ENCODE measurements at places on chromosomes 5 and 9.

DNA sequence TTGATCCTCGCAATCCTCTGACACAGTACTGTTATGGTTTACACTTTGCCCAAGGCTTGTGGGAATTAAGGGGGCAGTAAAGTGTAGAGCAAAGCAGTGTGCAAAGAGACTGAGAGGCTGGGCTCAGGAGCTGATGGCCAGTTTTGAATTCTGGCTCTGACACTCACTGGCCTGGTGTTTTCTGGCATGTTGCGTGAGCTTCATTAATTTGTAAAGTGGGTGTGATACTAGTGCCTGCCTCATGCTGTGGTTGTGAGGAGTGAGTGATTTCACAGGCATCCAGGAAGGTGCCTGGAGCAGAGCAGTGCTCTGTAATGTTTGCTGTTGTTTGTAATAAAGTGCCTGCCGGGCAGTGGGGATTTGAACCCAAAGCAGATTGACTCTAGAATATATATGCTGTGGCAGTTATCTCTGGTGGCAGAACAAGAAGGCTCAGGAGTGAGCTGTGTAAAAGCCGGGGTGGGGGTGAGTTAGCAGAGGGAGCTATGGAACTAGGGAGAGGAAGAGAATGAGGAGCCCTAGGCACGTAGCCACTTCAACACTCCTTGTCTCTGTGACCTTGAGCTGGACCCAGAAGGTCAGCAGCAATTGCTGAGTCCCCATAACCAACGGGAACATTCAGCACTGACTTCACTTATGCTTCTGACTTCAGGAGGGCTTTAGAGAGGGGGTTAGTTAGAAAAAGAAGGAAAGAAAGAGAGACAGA is 108.5 kb downstream of the DOCK2 start:
- no peak overlapping the region for H3K27ac ChIP-seq
- H3K27me3 ChIP-seq = no peaks in the 10 kb centered on the region
- no peaks in the 10 kb centered on the region for H3K4me1 ChIP-seq
- H3K4me3 ChIP-seq = no peak overlapping the region
- no peak for DNase-seq
- no peaks in the 10 kb centered on the region for H3K36me3 ChIP-seq

GRCh38 chr5:171978519-171978918 is 27.9 kb downstream of the FBXW11 start:
- DNase-seq = no peak
- no peaks in the 10 kb centered on the region for H3K36me3 ChIP-seq
- no peak overlapping the region for H3K27ac ChIP-seq
- peaks cover 15% of the 10 kb centered on the region for H3K4me1 ChIP-seq

- H3K4me1 ChIP-seq = peaks cover 52% of the 10 kb centered on the region
- H3K36me3 ChIP-seq = no peaks in the 10 kb centered on the region
- DNase-seq = no peak
- no peaks in the 10 kb centered on the region for H3K27me3 ChIP-seq
- H3K4me3 ChIP-seq = no peak overlapping the region
Observed at GRCh38 chr5:149938791-149939358, 5.7 kb downstream of the PDE6A start.

GRCh38 chr5:4580772-4581171 is 559.4 kb upstream of the ADAMTS16 start:
- no peaks in the 10 kb centered on the region for H3K36me3 ChIP-seq
- H3K27ac ChIP-seq = no peak overlapping the region
- H3K4me1 ChIP-seq = peaks cover 5% of the 10 kb centered on the region
- H3K27me3 ChIP-seq = no peaks in the 10 kb centered on the region
- no peak for DNase-seq

DNA sequence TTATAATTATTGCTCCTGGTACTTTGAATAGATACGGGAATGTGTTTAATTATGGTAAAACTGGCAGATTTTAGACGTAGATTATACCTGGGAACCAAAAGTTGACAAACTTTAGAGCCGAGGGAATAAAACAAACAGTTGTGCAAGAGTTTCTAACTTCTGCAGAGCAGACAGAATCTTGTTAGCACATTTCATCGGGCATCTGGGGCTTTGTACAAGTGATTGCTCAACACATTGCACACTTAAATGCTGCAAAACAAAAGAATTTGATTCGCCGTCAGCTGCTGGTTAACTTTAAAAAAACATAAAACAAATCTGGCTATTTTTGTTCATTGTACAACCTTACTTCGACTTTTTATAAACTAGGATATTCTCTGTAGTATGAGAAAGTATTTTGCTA is 398.1 kb downstream of the MAN2A1 start:
- H3K36me3 ChIP-seq = no peaks in the 10 kb centered on the region
- no peak for DNase-seq
- H3K27ac ChIP-seq = no peak overlapping the region
- H3K4me1 ChIP-seq = peaks cover 9% of the 10 kb centered on the region

DNA sequence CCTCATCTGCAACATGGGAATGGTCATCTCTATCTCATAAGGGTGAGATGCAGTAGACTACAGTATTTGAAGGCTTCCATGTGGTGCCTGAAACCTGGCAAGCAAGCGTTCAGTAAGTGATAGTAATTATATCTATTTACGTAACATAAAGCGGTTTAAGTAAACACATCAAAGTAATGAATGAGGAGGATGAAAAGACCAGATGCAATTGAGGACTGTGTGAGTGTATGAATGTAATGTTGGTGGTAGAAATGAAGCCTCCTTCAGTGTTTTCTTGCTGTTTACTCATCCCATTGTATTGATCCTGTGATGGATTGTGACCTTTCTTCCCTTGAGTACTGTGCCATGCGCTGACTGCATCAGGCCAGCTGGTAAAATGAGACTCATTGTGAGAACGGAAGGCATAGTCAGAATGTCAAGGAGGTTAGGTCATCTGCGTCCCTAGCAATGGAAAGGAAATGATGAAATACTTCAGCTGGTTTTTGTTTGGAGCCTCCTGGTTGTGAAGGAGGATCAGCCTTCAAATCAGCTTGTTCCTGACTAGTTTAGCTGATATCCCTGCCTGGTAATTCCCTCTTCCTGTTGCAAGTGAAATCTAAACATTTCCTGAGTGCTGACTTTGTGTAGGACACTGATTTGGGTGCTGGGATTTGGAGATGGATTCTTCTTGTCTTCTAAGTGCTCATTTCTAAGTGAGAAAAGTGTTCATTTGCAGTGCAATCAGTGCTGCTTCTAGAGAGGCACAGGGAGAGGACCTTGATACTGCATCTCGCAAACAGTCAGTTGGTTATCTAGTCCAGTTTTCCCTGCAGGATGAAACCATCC is 35.6 kb downstream of the TNFSF8 start:
- no peaks in the 10 kb centered on the region for H3K27me3 ChIP-seq
- H3K36me3 ChIP-seq = no peaks in the 10 kb centered on the region
- peaks cover 26% of the 10 kb centered on the region for H3K4me1 ChIP-seq
- no peak overlapping the region for H3K4me3 ChIP-seq

DNA sequence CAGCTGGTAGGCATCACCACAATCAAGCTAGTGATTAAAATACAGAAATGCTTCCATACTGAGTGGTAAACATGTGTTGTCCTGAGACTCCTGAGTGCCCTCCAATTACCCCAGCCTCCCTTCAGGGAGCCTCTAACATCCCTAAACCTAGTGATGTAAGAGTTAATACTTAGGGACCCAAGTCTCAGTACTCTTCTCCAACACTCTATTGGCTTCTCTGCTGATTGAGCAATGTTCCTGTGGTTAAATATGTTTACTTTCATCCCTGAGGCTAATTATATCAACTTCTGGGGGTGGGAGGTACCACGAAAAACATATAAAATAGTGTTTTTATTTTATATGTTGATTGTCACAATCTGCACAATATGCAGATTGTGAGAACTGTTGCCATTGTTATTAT is 5.0 kb downstream of the GRXCR2 start:
- no peaks in the 10 kb centered on the region for H3K27me3 ChIP-seq
- H3K27ac ChIP-seq = no peak overlapping the region
- H3K4me1 ChIP-seq = no peaks in the 10 kb centered on the region
- H3K4me3 ChIP-seq = no peak overlapping the region

- H3K36me3 ChIP-seq = no peaks in the 10 kb centered on the region
- H3K27me3 ChIP-seq = no peaks in the 10 kb centered on the region
- H3K4me1 ChIP-seq = peaks cover 43% of the 10 kb centered on the region
- peak overlapping the region; percentile 93 for H3K27ac ChIP-seq
- peak; percentile 28 for DNase-seq
- H3K4me3 ChIP-seq = peak overlapping the region; percentile 82
Observed at GRCh38 chr9:130835441-130836298, 616 bp downstream of the ABL1 start.

DNA sequence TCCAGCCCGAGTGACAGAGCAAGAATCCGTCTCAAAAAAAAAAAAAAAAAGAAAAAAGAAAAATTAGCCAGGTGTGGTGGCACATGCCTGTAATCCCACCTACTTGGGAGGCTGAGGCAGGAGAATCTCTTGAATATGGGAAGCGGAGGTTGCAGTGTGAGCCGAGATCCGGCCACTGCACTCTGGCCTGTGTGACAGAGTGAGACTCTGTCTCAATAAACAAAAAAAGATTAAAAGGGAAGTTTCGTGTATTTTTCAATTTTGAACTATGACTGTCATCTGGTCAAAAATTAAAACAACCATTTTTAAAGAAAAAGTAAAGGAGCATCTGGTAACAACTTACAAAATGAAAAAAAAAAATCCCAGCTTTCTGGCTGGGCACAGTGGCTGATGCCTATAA is 36.3 kb upstream of the PLIN2 start:
- no peaks in the 10 kb centered on the region for H3K36me3 ChIP-seq
- peaks cover 15% of the 10 kb centered on the region for H3K4me1 ChIP-seq
- H3K27ac ChIP-seq = no peak overlapping the region
- H3K4me3 ChIP-seq = no peak overlapping the region
- DNase-seq = no peak

- H3K36me3 ChIP-seq = no peaks in the 10 kb centered on the region
- peaks cover 31% of the 10 kb centered on the region for H3K4me1 ChIP-seq
- no peak overlapping the region for H3K4me3 ChIP-seq
- no peak overlapping the region for H3K27ac ChIP-seq
Observed at GRCh38 chr5:131630963-131631350, 4.1 kb downstream of the RAPGEF6 start.

DNA sequence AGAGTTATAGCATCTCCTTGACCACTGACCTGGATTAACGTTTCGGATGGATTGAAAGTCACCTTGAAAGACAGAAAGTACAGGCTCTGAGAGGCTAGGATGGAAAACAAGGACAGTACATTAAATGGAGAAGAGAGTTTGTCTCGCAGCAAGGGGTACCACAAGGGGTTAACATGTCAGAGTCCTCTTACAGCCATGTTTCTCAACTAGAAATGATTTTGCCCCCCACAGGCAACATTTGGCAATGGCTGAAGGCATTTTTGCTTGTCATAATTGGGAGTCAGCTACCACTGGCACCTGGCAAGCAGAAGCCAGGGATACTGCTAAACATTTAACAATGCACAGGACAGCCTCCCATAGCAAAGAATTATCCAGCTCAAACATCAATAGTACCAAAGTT is 90.8 kb upstream of the EQTN start:
- no peak for DNase-seq
- no peak overlapping the region for H3K27ac ChIP-seq
- peaks cover 49% of the 10 kb centered on the region for H3K4me1 ChIP-seq

GRCh38 chr9:94950579-94951323 is 224.3 kb downstream of the AOPEP start:
- no peak overlapping the region for H3K4me3 ChIP-seq
- no peak for DNase-seq
- no peaks in the 10 kb centered on the region for H3K27me3 ChIP-seq
- H3K36me3 ChIP-seq = no peaks in the 10 kb centered on the region
- no peak overlapping the region for H3K27ac ChIP-seq

GRCh38 chr5:149817539-149818060 is 87.5 kb downstream of the PPARGC1B start:
- DNase-seq = no peak
- H3K36me3 ChIP-seq = no peaks in the 10 kb centered on the region
- H3K4me1 ChIP-seq = peaks cover 13% of the 10 kb centered on the region
- H3K4me3 ChIP-seq = no peak overlapping the region

DNA sequence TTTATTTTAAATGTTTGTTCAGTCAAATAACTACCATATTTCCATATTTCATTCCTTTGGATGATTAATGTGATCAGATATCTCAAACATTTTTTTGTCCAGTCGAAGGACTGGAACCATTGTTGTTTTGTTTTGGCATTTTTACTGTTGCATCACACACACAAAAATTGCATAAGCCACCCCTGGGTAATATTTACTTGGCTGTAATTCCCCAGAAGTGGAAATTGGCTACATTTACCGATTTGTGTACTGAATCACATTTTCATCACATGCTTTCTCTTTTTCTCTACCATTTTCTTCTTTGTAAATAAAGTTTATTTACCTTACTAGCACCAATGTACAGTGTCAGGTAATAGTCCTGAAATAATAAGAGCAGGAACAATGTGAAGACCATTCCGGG is 1729.7 kb upstream of the WWC1 start:
- H3K27ac ChIP-seq = no peak overlapping the region
- H3K4me1 ChIP-seq = no peaks in the 10 kb centered on the region
- H3K36me3 ChIP-seq = no peaks in the 10 kb centered on the region

DNA sequence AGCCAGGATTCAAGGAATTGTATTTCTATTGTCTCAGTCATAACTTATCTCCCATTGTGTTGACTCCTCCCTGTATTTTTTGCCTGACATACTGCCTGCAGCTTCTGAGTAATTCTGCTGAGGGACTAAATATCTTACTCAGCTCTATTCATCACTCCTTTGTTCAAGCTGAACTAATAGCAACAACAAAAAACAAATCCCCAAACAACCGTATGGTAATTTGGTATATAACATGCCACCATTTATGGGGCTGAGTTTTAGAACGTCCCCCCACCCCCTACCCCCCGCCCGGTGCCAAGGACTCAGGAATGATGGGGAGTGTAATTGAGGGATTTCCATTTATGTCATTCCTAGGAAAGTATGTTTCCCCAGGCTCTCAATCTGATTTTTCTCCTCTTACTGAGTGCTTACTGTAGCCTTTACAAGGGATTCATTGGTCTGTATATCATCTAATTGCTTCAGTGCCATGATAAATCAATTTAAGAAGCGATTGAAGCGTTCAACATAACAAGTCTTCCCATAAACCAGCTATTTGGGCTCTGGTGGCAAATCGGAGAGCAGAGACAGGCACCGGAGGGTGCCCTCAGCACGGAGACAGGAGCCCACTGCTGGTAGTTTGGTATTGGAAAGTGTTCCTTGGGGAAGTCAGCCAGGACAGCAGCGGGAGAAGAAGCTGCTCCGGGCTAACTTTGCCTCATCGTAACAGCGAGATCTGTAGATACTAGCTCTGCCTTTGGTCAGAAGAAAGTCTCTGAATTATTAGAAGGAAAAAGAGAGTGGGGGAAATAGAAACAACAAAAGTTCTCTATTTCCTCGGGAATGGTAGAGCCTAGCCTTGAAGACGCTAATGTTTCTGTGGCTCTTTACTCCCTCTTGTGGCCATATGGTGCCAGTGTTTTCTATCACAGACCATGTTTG is 40.7 kb upstream of the HSD17B4 start:
- peak overlapping the region; percentile 54 for H3K4me3 ChIP-seq
- H3K27me3 ChIP-seq = no peaks in the 10 kb centered on the region
- no peak for DNase-seq
- H3K27ac ChIP-seq = peak overlapping the region; percentile 82

GRCh38 chr5:159732220-159732619 is 184.1 kb upstream of the ADRA1B start:
- no peak for DNase-seq
- H3K27me3 ChIP-seq = no peaks in the 10 kb centered on the region
- no peaks in the 10 kb centered on the region for H3K36me3 ChIP-seq
- no peak overlapping the region for H3K4me3 ChIP-seq
- H3K27ac ChIP-seq = no peak overlapping the region
- H3K4me1 ChIP-seq = no peaks in the 10 kb centered on the region
